Foreskin melanocyte (primary cell): ENCODE measurements at places on chromosomes 12 and 14.

DNA sequence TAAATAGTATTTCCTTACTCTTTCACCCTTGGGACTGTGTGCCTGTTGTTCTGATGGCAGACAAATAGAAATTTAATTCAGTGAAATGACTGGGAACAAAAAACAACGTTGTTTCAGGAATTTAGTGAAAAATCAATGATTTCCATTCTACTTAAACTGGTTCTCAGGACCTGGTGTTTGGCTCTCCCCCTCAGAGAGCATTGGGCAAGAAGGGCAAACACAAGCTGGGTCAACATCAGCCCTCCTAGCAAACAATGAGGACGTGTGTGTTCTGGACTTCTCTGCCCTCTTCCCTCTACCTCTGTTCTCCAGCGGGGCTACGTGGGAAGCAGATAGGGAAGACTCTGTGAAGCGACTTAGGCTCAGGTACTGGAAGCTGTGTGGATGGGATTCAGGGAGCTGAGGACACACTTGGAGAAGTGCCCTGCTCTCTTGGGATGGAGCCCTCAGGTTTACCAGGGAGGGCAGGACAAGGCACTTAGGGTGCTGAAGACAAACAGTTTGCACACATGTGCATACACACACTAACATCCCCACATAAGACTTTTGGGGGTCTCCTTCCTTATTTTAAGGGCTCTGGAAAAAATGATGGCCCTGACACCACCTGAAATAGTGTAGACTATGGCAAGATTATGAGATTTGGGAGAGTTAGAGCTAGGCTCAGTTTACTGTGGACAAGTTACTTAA lies 7.6 kb upstream of the SERPINA1 start:
- no peak for DNase-seq

GRCh38 chr12:107917912-107918800 lies 143.7 kb downstream of the ASCL4 start:
- DNase-seq: no peak

DNA sequence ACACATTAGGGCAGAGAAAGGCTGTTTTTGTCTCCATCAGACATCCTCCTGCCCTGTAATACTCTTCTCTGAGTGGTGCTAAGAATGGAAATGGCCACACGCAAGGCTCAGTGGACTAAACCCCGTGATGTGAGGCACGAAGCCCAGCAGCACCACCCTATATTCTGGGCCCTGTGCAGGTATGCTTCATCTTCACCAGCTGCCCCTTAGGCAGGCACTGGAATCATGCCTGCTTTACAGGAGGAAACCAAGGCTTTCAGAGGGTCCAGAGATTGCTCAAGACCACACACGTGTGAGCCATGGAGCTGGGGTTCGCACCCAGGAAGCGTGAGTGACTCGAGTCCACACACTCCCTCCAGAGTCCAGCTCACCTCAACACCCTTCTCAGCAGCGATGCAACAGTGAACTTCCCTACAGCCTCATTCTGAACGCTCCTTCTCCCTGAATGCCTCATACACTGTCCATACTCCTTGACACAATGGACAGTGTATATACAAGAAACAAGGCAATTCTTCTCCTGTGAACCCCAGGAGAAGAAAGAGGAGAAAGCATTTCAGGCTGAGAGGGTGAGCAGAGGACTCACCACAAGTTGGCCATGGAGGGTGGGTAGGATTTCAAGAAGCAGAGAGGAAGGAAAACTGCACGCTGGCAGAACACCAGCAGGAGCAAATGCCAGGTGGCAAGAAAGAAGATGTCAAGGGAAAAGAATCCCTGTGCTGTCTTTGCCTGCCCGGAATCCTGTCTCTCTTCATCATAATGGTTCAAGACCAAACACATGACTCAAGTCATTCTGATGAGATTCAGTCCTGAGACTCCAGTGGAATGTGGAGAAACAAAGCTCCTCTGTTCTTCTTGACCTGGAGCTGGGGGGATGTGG lies 39.1 kb downstream of the NT5DC3 start:
- peak; percentile 98 for DNase-seq

DNA sequence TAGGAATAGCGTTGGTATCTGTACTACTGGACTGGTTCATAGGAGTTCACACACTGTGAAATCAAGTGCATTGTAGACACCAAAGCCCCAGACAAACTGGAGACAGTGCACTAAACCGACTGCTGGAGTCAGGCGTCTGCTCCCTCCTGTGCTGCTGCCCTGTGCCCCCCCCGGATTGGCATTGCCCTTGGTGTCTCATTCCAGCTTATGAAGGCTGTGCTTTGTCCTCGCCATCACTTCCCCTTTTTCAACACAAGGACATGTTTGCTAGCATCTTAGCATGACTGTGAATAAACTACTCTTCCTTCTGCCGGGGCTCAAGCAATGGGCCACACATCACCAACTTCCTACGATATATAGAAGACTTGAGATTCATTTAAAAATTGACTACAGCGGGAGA lies 84.0 kb downstream of the TMCC3 start:
- peak; percentile 51 for DNase-seq

GRCh38 chr12:123024819-123025391 lies 44.4 kb downstream of the ARL6IP4 start:
- no peak for DNase-seq
